ENCODE measurements at places on chromosomes 5 and 9.

GRCh38 chr5:132752581-132753125 lies 5.4 kb downstream of the CCNI2 start:
- no peak for DNase-seq

GRCh38 chr5:172283862-172284610 lies 472 bp upstream of the UBTD2 start:
- DNase-seq, result peak; percentile 84

DNA sequence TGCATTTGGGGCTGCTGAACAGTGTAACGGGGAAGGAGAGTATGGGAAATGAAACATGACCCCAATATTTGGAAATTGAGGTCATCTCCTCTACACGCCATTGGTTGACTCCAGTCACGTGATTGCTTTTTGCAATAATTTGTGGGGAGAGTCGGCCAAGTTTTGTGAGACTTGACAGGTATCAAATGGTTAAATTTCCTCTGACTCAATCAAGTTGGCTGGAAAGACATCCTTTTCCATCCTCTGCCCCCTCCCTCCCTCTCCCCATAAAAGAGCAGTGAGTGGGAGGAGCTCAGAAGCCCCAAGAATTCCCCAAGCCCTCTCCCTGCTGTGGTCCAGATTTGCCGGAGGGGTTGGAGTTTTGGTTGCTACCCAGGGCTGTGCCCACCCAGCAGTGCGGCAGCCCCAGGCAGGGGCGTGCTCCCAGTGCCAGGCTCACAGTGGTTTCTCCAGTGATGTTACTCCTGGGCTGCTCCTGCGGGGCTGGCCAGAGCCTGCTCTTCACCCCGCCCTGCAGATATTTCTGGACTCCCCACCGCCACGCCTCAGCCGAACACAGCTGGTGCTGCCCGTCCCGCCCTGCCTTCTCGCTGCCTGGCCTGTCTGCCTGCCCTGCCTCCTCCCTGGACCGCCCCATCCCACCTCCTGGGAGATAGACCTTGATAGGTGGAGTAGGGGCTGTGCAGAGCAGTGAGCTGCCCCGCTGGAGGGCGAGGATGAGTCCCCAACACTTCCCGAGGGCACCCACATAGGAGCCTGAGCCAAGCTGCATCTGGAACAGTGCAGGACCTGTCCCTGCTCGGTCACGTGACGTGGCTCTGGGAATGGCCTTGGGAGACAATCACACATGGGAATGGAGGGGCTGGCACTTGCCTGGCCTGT lies 3.4 kb downstream of the COL5A1 start:
- DNase-seq, result no peak

DNA sequence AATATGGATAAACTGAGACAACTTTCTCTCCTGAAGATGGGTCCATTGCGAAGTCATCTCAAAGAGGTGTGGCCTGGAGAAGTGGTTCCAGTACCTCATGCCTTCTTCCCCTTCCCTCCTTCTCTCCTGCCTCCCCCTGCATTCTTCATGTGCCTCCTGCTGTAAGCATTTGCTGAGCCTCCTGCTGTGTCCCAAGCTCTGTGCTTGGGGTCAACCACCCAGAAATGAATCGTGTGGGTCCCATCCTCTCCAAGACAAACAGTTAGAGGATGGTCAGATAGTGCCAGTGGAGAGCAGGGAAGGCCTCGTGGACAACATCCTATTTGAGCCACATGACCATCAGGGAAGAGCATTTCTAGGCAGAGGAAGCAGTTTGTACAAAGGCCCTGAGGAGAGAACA lies 53.5 kb downstream of the KCNIP1 start:
- DNase-seq, result no peak

- DNase-seq, result no peak
Observed at GRCh38 chr9:76654051-76654461, 110.2 kb upstream of the PCA3 start.

- peak; percentile 32 for DNase-seq
Observed at GRCh38 chr9:109779711-109780452, at the start of gene PALM2AKAP2. Gene PALM2AKAP2, plus strand, starts transcription at chr9:109780198. Its CDS starts 291 bp downstream, at chr9:109780489.

DNA sequence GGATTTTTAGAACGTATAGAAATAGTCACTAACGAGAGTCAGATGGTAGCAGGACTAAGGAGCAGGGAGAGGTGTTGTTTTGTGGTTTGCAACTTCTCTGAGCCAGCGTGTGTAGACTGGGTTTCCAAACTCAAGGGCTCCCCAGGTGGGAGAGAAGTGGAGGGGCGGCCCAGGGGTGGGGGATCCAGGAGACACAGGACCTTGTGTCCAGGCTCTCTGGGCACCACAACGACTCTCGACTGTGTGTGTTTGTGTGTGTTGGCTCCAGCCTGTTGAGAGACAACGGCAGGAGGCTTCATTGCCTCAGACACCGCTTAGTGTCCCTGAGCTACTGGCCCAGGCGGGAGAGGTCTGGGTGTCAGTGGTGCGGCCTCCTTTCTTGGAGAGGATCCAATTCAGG lies 934 bp upstream of the FCN1 start:
- no peak for DNase-seq

GRCh38 chr5:176750144-176750543 lies 60.2 kb upstream of the UNC5A start:
- no peak for DNase-seq

- no peak for DNase-seq
Observed at GRCh38 chr9:122190597-122191381, 31.1 kb downstream of the MORN5 start.

DNA sequence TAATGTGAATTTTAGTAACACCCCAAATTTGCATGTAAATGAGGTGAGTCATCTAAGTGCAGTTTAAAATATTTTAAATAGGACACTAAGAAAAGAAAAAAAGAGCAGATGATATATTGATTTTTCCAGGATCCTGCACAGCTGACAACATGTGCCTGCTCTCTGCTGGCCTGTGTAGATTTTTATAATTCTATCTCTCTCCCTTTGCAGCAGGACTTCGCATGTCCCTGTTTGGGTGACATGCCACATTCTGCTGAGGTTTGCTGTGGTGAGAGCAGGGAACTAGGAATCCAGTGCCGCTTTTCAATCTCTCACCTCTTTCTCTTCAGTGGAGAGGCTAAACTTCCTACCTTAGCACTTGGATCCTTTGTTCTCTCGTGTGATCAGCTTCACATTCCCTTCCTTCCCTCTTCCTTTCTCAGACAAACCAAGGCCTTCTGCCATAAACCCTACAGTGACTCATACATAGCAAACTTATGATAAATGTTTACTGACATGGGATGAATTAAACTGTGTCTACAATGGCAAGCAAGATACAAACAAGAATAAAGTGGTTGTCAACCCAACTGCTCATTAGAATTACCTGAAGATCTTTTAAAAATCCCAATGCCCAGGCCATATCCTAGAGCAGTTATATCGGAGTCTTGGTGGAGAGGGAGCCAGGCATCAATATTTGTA lies 198.8 kb upstream of the EFNA5 start:
- no peak for DNase-seq

GRCh38 chr9:35811381-35812024 lies 559 bp downstream of the SPAG8 start:
- no peak for DNase-seq

DNA sequence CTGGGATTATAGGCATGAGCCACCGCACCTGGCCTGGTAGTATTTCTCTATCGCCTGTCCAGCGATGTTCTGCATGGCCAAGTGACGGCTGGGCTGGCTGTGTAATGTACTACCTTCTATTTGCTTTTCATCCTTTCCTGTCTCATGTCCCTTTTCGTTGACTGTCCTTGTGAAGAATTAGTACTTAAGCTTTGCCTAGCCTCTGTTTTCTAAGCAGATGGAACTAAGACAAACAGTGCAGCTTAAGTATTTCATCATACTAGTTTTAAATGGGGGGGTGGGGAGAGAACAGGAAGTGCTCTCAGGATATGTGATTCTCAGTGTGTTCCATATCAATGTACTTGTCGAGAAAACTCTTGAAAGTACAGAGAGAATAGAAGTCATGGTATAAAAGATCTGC lies 31.7 kb upstream of the CCL21 start:
- no peak for DNase-seq

DNA sequence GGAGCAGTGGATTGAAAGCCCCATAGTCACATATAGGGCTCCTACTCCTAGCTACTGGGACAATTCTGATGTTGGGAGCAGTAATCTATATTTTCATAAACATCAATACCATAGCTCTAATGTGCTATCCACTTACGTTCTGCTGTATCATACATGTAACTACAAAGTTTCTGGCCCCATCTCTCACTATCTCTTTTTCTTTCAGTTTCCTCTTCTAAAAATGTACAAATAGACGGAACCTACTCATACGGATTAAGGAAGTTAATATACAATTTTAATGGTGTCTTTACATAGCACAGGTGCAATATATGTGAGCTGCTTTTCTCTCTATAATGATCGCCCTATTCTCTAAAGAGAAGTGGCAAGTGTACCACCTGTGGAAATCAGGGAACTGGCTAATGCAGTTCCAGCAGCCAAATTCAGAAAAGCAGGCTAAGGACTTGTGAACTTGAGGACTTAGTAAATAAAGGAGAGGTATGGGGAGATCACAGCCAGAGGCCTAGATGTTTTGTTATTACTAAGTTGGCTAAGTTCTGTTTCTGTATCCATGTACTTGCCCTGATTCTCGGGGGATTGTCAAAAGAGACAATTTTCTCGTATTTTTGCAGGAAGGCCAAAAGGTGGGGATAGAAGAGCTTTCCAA lies 1021.9 kb downstream of the CDH12 start:
- no peak for DNase-seq

DNA sequence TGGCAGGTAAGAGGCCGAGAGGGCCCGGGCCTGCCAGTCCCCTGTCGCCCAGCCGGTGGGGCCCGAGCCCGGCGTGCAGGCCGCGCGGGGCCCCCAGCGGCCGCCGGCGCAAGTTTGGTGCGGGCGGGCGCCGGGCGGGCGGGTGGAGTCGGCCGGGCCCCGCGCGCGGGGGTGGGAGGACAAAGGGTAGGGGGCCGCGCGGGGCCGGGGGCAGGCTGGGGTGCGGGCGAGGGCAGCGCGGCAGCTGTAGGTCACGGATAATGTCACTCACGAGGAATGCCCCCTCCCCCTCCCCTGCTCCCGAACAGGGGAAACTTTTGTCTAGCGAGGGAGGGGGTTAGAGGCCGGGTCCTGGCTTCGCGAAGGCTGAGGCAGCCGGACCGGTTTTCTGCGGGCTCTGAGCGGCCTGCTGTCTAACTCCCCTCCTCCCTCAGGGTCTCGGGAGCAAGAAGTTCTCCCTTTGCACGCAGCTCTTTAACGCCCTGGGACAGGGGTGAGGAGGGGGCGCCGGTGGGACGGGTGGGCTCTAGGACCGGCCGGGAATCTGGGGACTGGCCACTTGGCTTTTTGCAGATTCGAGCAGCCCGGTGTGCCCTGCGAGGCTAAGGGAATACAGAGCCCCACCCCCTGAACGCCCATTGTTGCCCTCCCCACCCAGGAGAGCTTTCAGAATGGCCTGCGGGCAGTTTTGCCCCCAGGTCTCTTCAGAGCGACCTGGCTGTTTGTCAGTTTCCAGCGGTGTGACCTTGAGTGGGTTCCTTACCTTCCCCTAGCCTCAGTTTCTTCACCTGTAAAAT lies 21.3 kb upstream of the NDST1 start:
- DNase-seq, result peak; percentile 45

GRCh38 chr9:71571186-71571585 lies 197.1 kb downstream of the CEMIP2 start:
- no peak for DNase-seq

- no peak for DNase-seq
Observed at GRCh38 chr5:147901599-147902039, 4.7 kb downstream of the C5orf46 start.

GRCh38 chr9:9521033-9521779 lies 1091.6 kb downstream of the PTPRD start:
- DNase-seq, result no peak

DNA sequence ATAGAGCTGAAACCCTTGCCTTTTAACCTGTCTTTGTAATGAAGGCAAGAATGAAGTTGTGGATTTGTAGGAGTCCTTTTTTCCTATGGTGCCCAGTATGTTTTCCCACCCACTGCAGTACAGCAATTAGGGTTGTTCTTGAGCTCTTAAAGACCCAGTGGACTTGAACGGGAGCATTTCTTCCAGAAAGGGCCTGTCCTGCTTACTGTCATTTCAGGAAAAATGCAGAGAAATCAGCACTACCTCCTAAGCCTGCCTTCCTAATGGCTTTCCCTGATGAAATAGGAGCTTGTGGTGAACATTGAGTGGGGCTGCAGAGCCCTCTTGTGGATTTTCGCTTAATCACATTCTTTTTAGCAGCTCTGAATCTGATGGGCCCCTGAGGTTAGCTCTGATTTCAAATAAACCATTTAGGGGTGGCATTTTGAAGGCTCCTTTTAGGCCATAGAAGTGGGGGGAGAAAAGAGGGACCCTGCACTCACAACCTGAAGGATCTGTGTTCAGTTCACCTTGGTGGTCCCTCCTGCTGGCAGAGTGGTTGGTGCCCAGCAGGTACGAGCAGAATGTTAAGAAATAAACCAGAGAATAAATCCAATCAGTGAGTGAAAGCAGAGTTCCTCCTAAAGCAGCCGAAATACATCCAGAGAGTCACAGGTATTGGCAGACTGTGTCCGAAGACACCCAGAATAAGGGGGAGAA lies 188.0 kb upstream of the KLF9 start:
- peak; percentile 53 for DNase-seq

GRCh38 chr5:77360973-77361372 lies 131.1 kb downstream of the WDR41 start:
- no peak for DNase-seq

GRCh38 chr5:117942861-117943519 lies 1045.4 kb downstream of the DTWD2 start:
- no peak for DNase-seq

DNA sequence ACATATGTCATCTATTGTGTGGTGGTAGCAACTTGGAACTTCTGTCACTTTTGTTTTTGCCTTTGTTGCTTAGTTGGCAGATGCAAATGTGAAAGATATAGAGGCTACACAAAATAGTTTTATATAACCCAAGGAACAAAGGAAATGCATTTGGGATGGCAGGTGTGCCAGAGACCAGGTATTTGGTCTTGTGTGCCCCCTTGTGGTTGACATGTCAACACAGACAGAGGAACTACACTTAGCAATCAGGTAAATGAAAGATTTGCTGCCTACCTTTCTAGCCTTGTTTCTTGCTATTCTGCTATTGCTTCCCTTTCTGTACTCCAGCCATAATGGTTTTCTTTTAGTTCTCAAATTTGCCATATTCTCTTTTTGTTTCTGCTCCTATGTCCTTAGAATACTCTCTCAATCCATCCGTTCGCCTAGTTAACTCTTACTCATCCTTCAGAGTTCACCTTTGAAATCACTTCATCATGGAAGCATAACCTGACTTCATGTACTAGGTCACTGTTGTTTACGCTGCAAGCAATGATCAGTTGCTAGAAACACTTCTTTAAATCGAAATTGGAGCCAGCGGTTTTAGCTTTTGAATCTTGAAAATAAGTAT lies 119.5 kb downstream of the TRPM3 start:
- no peak for DNase-seq

DNA sequence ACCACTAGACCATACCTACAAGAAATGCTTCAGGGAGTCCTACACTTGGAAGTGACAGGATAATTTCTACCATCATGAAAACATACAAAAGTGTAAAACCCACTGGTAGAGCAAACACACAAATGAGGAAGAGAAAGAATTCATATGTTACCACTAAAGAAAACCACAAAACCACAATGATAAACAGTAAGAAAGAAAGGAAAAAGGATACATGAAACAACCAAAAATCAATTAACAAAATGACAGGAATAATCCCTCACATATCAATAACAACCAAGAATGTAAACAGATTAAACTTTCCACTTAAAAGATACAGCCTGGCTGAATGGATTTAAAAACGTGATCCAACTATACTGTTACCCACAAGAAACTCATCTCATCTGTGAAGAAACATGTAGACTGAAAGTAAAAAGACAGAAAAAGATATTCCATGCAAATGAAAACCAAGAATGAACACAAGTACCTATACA lies 83.4 kb downstream of the LPAR1 start:
- DNase-seq, result no peak

- DNase-seq, result no peak
Observed at GRCh38 chr9:104482921-104483570, 21.0 kb upstream of the OR13F1 start.

GRCh38 chr5:96431376-96432187 lies 1.5 kb downstream of the PCSK1 start:
- DNase-seq, result no peak

Measured in anterior cingulate cortex (tissue), 58 donors.